Neural crest cell (in vitro differentiated cells): ENCODE measurements at places on chromosomes 5 and 9. TPM values are rescaled to one million over a fixed set of nuclear protein-coding genes. Genes with fewer than 3 reads are reported as not detected.

The GCNT1 gene
- 1.6 and 2.3 TPM in 2 replicates for total RNA-seq

DNA sequence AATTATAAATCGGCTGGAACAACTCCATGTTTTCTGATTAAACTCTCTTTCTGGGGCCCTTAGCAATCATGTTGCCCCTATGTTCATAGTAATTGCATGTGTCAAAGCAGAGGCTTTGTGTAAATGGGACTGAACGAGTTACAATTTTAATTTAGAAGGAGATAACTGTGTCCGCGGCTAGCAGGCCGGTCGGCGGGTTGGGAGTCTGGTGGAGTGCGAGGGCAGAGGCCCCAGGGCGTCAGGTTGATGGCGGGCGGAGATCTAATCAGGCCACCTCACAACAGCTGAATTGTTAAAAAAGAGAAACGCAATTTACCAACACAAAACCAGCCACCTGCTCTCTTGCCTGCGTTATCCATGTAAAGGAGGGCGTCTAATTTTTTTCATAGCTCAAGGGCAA, 134.9 kb upstream of the LPCAT1 start:
- H3K4me1 ChIP-seq = peaks cover 14% of the 10 kb centered on the region
- DNase-seq = no peak
- no peaks in the 10 kb centered on the region for H3K36me3 ChIP-seq
- H3K4me3 ChIP-seq = no peak overlapping the region
- H3K27me3 ChIP-seq = peaks cover 17% of the 10 kb centered on the region
- no peak overlapping the region for H3K27ac ChIP-seq

DNA sequence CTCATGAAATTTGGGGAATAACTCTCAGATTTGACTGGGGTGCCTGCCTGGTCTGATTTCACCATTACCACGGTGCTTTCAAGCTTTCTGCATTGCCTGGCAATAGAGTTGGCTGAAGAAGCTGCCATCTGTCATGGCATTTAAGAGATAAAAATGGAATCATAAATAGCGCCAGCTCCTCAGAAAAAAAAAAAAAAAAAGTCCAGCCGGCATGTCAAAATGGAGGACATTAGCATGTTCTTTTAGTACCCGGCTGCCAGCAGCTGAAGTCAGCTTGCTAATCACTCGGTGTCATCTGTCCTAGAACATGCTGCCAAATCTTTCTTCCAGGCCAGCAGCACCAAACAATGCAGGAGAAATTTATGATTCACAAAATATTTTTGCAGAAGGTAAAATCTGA, 57.7 kb upstream of the CER1 start:
- no peak overlapping the region for H3K4me3 ChIP-seq
- H3K27me3 ChIP-seq = no peaks in the 10 kb centered on the region
- H3K4me1 ChIP-seq = no peaks in the 10 kb centered on the region
- H3K27ac ChIP-seq = no peak overlapping the region
- DNase-seq = no peak

GRCh38 chr5:131167615-131168014, 2.6 kb upstream of the HINT1 start:
- no peak for DNase-seq
- H3K36me3 ChIP-seq = peaks cover 4% of the 10 kb centered on the region
- H3K4me3 ChIP-seq = peak overlapping the region; percentile 99
- H3K27ac ChIP-seq = no peak overlapping the region
- no peaks in the 10 kb centered on the region for H3K27me3 ChIP-seq

GRCh38 chr9:37209431-37210386, 89.3 kb downstream of the ZCCHC7 start:
- H3K36me3 ChIP-seq = peaks cover 13% of the 10 kb centered on the region
- no peak overlapping the region for H3K4me3 ChIP-seq
- no peak for DNase-seq
- H3K27ac ChIP-seq = no peak overlapping the region
- H3K4me1 ChIP-seq = peaks cover 26% of the 10 kb centered on the region

DNA sequence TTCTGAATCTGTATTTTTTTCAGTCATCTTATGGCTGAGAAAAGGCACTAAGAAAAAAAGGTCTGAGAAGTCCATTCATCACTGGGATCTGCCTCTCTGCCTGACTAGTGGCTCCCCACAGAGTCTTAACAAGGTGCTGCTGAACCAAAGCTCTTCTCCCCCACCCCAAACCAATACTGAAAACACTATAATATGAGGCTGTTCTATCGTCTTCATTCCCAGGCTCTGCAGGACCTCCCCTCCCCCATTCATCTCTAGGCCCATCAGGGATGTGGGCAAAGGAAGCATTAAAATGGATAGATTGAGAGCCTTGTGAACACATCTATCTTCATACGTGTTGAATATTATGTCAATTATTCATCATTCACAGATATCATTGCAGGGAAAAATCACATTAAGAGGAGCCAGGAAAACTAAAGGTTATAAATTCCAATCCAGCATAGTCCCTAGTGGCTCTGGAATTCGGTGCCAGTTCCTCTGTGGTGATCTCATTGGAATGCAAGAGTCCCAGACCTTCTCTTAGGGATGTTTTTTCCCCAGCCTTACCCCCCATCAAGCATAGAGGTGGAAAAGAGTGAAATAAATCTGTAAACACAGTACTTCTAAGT, 44.3 kb upstream of the GPR151 start:
- no peak overlapping the region for H3K4me3 ChIP-seq
- H3K36me3 ChIP-seq = no peaks in the 10 kb centered on the region
- no peaks in the 10 kb centered on the region for H3K27me3 ChIP-seq
- peaks cover 21% of the 10 kb centered on the region for H3K4me1 ChIP-seq

DNA sequence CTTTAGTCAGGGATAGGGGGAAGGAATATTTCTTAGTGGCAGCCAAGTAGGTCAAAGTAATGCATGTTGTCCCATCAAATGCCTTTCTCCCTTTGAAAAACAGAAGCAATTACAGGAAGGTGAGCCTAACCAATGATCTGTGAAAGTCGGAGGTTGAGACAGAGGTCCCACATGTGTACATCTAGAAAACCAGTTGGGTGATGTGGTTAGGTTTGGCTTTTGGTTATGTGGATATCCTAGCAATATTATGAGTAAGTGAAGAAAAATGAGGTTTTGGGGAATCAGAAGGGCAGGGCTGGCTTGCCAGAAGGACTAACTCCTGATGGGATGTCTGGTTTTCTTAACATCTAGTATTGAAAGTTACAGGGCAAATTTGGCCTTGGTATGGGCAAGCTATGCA, 63.4 kb upstream of the PALM2AKAP2 start:
- no peak overlapping the region for H3K27ac ChIP-seq
- no peak for DNase-seq
- H3K4me3 ChIP-seq = no peak overlapping the region
- H3K27me3 ChIP-seq = no peaks in the 10 kb centered on the region
- H3K4me1 ChIP-seq = peaks cover 6% of the 10 kb centered on the region

- no peaks in the 10 kb centered on the region for H3K27me3 ChIP-seq
- peak overlapping the region; percentile 57 for H3K27ac ChIP-seq
- H3K4me3 ChIP-seq = no peak overlapping the region
- H3K36me3 ChIP-seq = peaks cover 5% of the 10 kb centered on the region
These were observed 82.6 kb downstream of the GALNT10 start for GRCh38 chr5:154273028-154273617.
